Fibroblast of villous mesenchyme (primary cell): ENCODE measurements at places on chromosomes 16 and 17. TPM values are rescaled to one million over a fixed set of nuclear protein-coding genes. Genes with fewer than 3 reads are reported as not detected.

VPS25 gene
- 52.2 and 53.1 TPM in 2 replicates for total RNA-seq

GRCh38 chr16:3059723-3060242, 5.7 kb upstream of the IL32 start:
- DNase-seq: no peak

DNA sequence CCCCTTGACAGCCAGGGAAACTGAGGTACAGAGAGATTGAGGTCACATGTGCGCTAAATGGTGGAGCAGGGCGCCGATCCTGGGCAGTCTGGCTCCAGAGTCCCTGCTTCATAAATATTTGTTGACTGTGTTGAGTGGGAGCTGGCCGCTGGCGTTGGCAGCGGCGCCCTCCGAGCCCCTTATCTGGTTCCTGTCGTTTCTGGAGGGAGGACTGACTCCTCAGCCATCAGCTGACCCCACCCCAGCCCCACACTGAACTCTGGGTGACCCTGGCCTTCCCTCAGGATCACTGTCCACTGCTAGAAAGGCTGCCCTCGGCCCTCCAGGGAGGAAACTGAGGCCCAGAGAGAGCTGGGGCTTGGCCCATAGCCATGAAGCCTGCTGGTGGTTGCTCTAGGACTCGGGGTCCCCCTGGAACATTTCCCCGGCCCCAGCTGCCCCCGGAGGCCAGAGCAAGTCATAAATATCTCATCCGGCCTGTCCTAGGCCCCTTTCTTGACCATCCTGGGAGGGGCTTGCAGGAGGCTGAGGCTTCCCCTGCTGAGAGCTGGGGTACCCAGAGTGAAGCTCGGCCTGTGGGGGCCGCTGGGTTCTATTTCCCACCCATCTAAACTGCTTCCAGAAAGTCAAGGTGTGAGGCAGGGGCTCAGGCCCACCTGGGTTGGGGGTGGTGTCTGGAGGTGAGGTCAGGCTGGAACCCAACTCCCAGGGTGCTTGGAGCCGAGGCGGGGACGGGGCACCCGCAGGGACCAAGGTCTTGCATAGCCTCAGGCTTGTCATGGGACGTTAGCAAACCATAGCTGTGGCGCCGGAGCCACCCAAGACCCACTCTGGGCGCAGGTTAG, 51.7 kb upstream of the GSE1 start:
- no peak for DNase-seq

DNA sequence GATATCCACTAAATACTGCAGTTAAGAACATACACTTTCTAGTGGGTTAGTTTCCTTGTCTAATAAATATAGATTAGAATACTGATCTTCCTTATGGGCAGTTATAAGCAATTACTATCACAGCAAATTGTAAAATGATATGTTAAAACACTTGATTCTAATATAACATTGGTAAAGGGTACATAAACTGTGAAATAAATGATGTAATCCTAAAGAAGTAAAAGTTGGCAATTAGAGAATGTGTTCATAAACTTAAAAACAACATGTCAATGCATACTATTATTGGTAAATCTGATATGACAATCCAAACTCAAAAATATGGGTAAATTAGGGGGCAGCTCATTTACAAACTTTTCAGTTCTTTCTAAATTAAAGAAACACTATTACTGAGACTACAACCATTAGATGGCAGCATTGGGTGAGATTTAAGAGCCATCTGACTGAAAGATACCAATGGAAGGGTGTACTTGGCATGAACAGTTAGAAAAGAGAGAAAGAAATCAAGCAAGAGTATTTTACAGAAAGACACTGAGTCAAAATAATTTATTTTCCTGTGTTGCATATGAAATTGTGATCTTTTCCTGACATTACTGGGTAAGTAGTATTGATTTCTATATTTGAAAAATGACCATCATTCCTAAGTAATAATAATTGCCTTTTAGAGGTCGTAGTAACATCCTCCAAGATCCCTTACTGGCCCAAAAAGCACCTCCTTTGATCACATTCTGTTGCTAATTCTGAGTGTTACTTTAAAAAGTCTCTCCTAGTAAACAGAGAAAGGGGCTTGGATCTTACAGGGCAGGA, 119.6 kb downstream of the SPAG9 start:
- DNase-seq: peak; percentile 78

- DNase-seq: no peak
These were observed 11.4 kb upstream of the TMEM238L start for GRCh38 chr17:10815319-10815718.

ARMC5 gene
- total RNA-seq: 8.6 and 10.3 TPM in 2 replicates

- no peak for DNase-seq
These were observed 433.3 kb downstream of the CA10 start for GRCh38 chr17:51725185-51725584.

- DNase-seq: no peak
These were observed 8.1 kb downstream of the BTBD17 start for GRCh38 chr17:74353446-74354060.

DNA sequence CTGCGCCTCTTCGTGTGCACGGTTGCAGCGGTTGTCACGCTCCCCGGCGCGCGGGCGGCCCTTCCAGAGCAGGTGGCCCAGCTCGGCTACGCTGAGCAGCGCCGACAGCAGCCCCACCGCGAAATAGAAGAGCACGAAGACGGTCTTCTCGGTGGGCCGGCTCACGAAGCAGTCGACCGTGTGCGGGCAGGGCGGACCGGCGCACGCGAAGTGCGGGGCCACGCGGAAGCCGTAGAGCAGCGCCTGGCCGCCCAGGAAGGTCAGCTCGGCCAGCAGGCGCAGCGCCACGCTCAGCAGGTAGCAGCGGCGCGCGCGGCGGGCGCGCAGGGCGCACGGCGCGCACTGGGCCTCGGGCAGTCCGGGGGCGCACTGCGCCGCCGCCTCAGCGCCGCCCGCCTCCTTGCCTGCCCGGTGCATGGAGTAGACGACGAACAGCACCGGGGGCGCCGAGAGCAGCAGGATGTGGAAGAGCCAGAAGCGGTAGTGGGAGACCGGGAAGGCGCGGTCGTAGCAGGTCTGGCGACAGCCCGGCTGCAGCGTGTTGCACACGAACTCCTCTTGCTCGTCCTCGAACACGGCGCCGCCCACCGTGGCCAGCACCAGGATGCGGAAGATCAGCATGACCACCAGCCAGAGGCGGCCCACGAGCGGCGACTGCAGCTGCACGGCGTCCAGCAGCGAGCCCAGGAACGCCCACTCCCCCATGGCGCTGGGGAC, 1.3 kb downstream of the GJD3 start:
- DNase-seq: peak; percentile 42

DNA sequence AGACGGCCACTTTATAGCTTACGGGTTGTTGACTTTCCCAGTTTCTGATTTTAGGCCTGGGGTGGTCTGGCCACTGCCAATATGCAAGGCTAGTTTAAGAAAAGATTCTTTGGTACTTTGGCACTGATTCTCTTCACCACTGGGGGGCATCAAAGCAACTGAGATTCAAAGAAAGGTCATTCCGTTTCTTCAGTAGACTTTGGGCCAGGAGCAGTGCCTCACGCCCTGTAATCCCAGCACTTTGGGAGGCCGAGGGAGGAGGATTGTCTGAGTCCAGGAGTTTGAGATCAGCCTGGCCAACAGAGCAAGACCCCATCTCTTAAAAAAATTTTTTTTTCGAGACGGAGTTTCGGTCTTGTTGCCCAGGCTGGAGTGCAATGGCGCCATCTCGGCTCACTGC, 53.0 kb downstream of the RPA1 start:
- peak; percentile 40 for DNase-seq
